ENCODE measurements at places on chromosomes 4 and X.

DNA sequence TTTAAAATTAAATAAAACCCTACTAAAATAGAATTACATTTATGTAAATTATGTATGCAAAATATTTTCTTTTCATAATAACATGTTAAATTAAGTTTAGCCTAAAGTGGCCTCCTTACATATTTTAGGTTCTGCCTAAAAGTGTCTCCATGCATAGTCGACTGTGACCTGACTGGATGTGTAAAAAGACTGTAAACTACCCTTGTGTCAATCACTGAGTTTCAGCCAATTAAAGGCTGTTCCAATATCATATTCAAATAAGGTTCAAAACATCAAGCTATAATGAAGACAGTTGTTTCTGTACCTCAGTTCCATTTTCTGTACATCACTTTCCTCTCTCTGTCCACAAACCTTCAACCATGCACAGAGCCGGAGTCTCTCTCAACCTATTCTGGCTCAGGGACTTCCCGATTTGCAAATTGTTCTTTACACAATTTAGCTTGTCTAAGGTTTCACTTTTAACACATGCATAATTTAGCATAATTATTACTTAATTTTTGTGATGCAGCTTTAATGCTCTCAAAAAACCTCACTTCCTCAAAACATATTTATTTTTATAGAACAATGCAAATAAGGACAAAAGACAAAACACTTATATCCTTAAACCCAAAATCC lies 60.1 kb downstream of the SH3RF1 start:
- no peak for DNase-seq

DNA sequence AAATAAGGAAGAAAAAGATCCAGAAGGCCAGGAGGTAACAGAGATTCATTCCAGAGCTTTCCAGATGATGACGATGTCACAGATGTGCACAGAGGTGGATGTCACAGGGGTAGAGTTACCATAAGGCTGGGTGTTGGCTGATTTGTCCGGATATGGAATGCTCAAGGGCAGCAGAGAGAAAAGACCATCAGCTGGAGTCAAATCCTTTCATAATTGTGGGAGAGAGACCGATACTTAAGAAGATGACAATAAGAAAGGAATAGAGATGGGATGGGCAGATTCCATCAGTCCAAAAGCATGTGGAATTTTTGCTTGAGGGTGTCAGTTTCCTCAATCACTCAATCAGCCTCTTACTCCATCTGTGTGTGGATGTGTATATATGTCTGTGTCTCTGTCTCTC lies 150.4 kb downstream of the CENPC start:
- DNase-seq = no peak

GRCh38 chrX:120499301-120500072 lies 30.4 kb upstream of the LAMP2 start:
- DNase-seq = no peak

- DNase-seq = no peak
Observed at GRCh38 chr4:182492423-182492822, 249.2 kb downstream of the TENM3 start.

- DNase-seq = peak; percentile 1
Observed at GRCh38 chr4:26687728-26688127, 103.8 kb downstream of the TBC1D19 start.

DNA sequence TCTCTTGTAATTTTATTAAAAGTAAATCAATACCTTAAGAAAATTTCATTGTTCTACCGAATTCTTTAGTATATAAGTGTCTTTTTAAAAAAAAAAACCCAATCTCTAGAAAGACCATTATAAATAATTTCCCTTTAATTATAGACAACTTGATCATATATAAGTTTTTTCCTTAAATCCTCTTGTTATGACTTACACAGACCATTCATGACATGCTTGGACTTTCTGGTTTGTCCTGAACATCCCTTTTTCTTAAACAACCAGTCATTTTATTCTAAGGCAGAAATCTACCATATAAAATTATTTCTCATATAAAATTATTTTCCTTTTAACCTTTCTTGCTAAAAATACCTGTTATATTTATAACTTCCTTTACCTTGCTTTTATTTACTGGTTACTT lies 15.4 kb upstream of the FHDC1 start:
- no peak for DNase-seq

GRCh38 chr4:126230269-126230668 lies 915.5 kb downstream of the FAT4 start:
- no peak for DNase-seq

- no peak for DNase-seq
Observed at GRCh38 chr4:48341776-48342605, 662 bp downstream of the SLAIN2 start.

DNA sequence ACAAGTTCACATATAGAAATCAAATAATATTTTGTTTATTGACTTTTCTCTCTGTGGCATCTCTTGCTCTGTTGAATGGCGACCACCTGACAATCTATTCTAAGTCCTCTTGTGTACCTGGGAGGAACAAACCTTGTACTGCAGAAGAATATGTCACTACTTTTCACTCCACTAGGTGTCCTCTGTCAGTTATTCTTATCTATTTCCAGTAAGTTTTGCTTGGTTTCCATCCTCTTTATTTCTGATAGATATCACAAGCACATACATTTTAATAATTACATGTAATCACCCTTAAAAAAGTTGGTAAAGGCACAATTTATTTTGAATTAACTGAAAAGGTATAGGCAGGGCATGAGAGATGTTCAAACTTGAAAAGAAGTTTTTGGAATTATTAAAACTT lies 238.4 kb downstream of the SNCA start:
- no peak for DNase-seq

DNA sequence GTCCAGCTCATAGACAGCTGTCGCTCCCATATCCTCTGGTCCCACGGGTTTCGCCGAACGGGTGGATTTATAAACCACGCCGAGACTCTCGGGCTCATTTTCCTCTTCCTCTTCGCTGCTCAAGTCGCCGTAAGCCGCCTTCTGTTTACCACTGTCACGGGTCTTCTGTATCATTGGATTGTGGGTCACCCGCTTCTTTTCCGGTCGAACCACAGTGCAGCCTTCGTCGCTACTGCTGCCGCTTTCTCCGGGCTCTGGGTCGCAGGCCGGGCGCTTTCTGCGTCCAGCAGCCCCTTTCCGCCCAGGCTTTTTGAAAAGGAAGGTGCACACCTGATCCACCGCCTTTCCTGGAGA lies 311 bp downstream of the RNF113A start:
- no peak for DNase-seq

GRCh38 chrX:43003939-43004338 lies 226.0 kb upstream of the PPP1R2C start:
- DNase-seq = no peak

DNA sequence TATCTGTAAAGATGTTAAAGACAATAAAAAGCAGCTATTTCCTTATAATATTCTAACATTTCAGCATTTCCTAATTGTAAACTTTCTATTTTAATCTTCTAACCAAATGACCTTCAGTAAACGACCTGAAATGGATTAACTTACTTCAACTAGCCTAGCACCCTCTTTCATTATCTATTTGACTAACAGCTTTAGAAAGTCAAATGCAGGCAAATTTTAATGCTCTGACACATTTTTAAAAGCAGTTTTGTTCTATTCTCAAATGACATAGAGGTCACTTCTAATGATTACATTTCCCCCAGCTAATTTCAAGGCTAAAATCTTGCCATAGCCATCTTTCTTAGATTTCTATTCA lies 41.9 kb downstream of the SLC7A11 start:
- no peak for DNase-seq

DNA sequence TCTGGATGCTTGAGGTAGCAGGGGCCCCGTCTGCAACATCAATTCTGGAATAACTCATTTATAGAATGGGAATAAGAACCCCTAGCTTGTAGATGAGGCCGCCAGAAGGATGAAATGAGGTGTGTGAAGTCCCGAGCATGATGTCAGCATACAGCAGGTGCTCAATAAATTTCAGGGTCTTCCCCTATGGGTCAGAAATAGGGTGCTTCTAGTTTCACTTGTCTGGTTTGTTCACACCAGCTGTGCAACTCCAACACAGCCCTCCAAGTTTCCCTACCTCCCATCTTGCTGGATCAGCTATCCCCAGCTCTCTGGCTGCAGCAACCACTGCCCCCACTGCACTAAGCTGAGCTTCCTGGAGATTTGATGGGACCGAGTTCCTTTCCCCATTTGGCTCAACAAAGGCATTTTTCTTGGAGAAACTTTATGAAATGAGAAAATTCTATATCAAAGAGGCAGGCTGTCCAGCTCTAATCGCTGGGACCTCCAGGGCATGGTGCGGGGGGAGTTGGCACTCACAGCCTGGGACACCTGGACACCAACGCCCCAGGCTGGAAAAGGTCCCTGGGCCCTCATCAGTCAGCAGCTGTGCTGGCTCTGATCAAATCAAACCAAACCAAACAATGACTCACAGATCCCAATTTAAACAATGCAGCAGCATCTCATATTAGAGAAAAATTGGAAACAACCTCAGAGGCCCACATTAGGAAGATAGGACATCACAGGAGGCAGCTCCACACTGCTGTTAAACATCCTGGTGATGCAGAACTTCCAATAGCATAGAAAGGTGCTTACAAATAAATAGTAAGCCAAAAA lies 13.3 kb downstream of the SLC2A9 start:
- no peak for DNase-seq

DNA sequence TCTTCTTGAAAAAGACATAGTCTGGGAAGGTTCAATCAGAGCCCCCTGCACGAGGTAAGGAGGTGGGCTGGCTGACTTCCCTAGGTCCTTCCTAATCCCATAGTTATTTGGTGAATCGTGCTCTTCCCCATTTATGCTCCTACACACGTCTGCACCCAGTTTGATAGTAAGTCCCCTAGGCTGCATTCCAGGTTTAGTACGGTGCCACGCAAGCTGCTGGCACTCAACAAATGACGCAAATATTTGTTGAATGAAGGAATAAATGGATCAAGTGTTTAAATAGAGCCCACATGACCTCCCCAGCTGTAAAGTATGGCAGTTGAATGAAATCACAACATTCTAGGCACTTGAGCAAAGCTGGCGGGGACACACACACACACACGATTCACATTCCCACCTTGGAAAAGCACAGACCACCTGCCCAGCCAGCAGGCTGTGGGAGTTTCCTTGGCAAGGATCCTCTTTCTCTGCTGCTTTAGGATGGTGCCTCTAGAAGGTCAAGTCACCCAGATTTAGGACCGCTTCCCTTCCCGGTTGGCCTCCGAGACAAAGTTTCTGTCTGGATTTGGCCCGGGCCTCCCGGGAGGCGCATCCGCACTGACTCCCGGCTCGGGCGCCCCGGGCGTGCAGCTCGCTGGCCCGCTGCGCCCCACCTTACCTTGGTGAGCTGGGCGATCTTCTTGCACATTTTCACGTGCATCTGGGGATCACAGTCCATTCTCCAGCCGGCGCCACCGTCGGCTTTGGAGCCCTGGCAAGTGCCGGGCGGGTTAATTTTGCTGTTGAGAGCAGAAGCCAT lies 721 bp downstream of the FAM184B start:
- no peak for DNase-seq

DNA sequence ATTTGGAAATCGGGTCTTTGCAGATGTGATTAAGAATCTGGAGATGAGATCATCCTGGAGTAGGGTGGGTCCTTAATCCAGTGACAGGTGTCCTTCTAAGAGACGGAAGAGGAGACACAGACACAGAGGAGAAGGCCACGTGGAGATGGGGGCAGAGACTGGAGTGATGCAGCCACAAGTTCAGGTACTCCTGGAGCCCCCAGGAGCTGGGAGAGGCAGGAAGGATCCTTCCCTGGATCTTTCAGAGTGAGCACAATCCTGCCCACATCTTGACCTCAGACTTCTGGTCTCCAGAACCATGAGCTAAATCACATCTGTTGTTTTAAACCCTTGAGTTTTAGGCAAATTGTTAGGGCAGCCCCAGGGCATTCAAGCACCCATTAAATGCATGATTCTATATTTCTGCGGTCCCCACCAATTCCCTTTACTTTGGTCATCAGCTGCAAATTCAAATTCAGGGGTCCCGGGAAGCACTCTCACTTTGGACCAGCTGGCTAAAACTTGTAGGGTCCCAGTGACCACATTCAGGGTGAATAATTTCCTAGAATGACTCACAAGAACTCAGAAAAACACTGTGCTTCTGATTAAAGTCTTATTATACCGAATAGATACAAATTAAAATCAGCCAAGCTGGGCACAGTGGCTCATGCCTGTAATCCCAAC lies 12.8 kb upstream of the AKAP17A start:
- no peak for DNase-seq

- DNase-seq = no peak
Observed at GRCh38 chr4:89539797-89540711, 232.5 kb upstream of the GPRIN3 start.

DNA sequence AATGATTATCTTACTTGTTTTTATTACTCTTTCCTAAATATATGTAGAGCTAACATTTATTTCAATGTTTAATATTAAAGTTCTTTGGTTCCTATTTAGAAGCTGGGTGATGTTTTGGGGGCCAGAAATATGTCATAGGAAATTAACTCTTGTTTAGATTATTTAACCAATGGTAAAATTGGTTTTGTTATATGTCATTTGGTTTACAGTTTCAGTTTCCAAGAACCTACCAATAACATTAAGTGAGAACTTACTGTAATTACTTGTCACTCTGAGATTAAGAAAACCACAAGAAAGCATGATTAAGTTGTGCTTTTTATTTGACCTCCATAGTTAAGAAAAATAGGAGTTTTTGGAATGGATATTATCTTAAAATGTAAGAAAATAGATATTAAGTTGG lies 121.2 kb downstream of the NDST3 start:
- DNase-seq = no peak

- DNase-seq = no peak
Observed at GRCh38 chr4:2930758-2931511, 32.3 kb downstream of the NOP14 start.

DNA sequence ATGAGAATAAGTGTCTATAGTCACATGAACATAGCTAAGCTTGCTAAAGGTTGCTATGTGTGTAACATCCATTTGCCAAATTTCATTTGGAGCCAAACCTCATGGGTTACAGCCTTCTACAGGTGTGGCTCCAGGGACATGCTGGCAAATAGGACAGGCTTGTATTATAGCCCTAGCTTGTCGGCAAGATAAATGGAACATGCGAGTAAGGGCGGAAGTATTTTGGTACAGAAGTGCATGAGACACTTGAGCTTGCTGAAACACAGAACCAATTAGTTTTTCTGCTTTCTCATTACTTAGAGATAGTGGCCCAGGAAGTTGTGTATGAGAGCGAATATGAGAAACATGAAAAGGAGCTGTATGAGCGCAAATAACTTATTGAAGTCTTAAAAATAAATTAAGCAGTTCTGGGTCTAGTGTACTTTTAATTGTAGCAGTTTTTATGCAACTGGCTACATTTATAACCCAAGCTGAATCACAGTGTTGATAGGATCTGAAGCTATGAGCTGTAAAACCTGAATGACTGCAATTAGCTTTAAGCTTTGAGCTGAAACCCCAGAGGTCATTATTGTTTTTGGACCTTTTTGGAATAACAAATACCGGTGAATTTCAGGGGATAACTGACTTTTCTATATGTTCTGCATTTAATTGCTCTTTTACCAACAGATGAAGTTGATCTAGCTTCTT lies 64.6 kb downstream of the KDM5C start:
- DNase-seq = no peak

- no peak for DNase-seq
Observed at GRCh38 chrX:15299941-15300851, 15.2 kb downstream of the ASB11 start.
